ENCODE measurements at places on chromosomes 4 and X.

- no peak for DNase-seq
Measured at GRCh38 chrX:138485767-138486166, 225.8 kb downstream of the FGF13 start.

GRCh38 chr4:111923786-111924185 lies 221.5 kb upstream of the FAM241A start:
- no peak for DNase-seq

- no peak for DNase-seq
Measured at GRCh38 chrX:107628662-107629539, 591 bp downstream of the PRPS1 start.

DNA sequence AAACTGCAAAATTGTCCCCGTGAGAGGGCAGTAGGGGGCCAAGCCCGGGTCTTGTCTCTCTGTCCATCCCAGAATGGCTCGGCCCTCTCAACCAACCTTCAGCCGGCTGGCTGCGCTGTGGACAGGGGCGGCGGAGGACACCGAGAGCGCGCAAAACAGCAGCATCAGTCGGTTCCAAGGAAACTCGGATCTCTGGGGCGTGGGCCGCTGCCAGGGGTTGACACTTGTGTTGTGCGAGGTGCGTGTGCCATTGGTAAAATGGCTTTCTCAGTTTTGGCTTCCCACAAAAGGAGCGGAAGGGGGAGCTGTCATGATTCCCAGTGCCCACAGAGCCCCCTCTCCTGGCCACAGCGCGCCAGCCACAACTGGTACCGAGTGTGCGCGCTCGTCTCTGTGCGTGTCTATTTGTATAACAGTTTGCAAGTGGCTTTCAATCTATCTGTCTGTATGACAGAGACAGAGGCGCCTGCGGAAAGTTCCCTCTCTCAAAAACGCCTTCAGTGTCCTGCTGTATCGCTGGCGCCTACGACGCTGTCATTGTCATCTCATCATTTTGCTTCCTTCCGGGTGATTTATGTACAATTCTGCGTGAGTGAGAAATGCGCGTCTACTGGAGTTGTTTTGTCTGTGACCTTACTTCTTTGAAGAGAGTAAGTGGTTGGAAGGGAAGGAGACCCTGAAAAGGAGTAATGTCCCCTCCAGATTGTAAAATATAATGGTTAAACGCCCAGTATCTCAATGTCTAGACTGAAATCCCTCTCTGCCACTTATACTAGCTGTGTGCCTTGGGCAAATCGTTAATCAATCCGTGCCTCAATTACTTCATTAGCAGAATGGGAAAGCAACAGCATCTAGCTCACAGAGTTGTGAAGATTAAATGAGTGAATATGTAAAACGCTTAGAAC lies 1.8 kb downstream of the DKK2 start:
- DNase-seq, result no peak

GRCh38 chr4:95421869-95422268 lies 126.9 kb downstream of the UNC5C start:
- no peak for DNase-seq

GRCh38 chr4:144902614-144903013 lies 195.4 kb downstream of the ANAPC10 start:
- DNase-seq, result no peak

DNA sequence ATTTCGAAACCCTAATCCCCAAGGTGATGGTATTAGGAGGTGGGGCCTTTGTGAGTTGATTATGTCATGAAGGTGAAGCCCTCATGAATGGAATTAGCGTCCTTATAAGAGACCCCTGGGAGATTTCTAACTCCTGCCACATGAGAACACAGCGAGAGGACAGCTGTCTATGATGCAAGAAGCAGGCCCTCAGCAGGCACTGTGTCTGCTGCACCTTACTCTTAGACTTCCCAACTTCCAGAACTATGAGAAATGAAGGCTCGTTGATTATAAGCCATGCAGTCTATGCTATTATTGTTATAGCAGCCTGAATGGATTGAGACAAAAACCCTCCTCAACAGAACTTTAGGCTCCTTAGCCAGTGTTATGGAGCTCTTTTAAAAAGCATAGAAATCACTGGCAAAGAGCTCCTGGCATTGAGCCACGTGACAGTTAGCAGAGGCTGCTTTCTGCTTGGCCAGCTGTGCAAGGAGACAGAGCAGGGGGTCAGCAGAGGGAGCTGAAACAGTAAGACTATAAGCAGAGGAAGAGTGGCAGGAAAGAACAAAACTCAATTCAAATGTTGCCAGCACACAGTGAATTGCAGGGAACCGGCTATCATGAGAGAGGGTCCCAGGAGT lies 219.2 kb upstream of the FAT1 start:
- DNase-seq, result no peak

DNA sequence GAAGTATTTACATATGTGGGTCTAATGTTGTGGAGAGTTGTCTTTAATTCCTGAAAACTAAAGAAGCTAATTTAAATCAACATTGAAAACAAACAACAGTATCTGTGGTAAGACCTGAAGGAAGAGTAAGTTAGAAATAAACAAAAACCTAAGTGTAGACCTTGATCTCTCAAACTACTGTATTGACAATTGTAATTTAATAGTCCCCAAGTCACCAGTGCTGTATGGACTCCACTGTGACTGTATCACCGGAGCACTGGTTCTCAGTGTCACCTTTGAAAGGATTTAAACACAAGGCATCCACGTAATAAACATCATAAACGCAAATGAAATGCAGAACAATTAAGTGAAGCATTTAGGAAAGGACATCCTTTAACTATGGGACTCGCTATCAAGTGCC lies 46.4 kb downstream of the OCRL start:
- DNase-seq, result no peak

- DNase-seq, result peak; percentile 49
Measured at GRCh38 chrX:45807572-45808425, 607.1 kb upstream of the DIPK2B start.

DNA sequence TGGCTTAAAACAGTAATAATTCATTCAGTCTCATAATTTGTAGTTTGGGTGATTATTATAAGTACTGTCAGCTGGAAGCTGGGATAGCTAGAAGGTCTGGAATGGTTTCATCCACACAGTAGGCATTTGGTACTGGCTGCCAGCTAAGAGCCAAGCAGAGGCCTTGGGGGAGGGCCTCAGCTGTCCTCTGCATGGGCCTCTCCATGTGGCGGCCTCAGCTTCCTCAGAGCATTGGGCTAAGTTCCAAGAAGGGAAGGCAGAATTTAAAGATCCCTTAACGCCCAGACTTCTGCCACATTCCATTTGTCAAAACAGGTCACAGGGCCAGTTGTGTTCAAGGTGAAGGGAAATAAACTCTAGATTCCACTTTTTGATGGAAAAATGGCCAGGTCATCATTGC lies 93.3 kb downstream of the NEUROG2 start:
- DNase-seq, result no peak

DNA sequence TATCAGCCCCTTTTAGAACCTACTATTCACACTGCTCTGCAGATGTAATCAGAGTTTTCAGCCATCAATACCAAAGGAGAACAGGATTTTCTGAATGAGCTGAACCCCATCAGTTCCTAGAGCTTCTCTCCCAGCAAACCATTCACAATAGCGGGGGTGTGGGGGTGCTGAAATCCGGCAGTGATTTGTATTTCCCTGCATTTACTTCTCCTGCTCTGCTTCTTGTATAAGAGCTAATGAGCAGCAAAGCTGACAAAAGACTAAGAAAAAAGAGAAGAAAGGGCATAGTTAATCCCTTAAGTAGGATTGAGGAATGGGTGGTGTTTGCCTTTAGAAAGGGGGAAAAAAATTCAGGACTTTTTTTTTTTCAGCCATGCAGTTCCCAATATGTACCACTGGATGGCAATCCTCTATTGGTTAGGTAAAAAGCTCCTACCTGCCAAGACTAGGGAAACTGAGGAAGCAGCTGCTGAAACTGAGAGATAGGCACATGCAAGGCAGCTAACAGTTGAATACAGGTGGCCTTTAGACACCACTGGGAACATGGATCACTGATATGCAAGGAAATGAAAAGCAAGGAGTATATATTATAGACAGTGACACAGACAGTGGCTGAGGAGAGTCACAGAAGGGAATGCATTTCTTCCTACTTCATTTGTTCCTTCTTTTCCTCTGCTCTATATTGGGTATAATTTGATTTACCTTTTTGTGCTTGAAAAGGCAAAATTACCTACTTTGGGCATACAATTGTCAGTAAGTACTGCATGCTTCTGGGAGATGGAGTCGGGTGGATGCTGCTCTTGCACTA lies 217.9 kb downstream of the HS6ST2 start:
- no peak for DNase-seq

GRCh38 chr4:3677748-3678070 lies 88.5 kb upstream of the ADRA2C start:
- DNase-seq, result no peak

GRCh38 chrX:126820700-126821420 lies 1.3 kb downstream of the PRR32 start:
- DNase-seq, result no peak

DNA sequence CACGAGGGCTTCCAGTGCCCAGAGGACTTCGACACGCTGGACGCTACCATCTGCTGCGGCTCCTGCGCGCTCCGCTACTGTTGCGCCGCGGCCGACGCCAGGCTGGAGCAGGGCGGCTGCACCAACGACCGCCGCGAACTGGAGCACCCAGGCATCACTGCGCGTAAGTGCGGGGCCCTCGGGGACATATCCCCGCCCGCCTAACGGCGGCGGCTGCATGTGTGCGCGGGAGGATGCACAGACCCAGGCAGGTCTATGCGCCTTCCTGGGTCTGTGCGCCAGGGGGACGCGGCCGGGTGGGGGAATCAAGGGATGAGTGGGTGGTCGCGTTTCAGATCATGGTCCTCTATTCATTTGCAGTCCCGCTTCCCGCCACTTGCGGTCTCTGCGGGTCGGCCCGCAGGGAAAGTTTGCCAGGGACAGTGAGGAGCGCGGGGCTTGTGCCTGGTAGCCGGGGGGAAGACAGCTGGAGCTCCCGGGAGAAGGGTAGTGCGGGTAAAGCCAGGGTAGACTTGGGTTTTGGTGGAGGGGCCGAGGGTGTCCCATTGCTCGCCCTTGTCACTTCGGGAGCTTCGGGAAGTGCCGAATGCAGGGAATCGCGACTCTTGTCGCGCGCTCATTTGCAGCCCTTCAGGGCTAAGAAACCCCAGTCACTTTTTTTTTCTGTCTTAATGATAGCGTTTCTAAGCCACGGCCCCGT lies 1.0 kb downstream of the SHISA3 start:
- no peak for DNase-seq

- DNase-seq, result no peak
Measured at GRCh38 chrX:104435249-104435648, 130.8 kb upstream of the IL1RAPL2 start.

GRCh38 chr4:141011901-141012315 lies 121.4 kb downstream of the RNF150 start:
- no peak for DNase-seq

DNA sequence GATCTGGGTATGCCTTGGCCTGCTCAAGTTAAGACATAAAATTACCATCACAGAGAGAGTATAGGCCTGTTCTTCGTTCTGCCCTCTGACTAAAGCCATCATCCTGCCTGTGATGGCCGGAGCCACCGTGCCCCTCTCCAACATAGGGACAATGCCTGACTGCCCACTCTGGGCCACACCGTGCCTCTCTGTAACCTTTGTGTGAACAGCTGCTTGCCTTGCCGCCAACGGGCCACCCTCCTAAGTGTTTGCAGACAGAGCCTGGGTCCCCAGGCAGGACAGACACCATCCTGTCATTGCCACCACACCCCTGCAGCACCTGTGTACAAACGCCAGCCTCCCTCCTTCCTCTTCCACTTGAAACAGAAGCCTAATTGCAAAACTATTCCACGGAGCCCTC lies 298.7 kb upstream of the TENM3 start:
- no peak for DNase-seq

DNA sequence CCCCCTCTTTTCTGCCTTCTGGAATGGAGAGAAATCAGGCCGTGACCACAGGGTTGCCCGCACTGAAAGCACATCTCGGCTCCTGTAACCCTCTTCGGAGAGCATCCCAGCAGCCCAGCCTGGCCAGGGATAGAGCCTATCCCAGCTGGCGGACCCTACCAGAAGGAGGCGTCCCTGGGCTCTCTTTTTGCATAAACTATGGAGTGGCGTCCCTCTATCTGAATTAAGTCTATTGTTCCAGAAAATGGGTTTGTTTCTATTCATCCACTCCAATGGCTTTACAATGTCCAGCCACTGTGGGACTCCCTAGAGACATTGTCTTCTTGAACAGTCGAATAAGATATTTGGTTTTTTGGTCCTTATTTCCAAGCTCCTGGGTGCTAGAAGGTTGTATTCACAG lies 689 bp upstream of the NHSL2 start:
- no peak for DNase-seq

DNA sequence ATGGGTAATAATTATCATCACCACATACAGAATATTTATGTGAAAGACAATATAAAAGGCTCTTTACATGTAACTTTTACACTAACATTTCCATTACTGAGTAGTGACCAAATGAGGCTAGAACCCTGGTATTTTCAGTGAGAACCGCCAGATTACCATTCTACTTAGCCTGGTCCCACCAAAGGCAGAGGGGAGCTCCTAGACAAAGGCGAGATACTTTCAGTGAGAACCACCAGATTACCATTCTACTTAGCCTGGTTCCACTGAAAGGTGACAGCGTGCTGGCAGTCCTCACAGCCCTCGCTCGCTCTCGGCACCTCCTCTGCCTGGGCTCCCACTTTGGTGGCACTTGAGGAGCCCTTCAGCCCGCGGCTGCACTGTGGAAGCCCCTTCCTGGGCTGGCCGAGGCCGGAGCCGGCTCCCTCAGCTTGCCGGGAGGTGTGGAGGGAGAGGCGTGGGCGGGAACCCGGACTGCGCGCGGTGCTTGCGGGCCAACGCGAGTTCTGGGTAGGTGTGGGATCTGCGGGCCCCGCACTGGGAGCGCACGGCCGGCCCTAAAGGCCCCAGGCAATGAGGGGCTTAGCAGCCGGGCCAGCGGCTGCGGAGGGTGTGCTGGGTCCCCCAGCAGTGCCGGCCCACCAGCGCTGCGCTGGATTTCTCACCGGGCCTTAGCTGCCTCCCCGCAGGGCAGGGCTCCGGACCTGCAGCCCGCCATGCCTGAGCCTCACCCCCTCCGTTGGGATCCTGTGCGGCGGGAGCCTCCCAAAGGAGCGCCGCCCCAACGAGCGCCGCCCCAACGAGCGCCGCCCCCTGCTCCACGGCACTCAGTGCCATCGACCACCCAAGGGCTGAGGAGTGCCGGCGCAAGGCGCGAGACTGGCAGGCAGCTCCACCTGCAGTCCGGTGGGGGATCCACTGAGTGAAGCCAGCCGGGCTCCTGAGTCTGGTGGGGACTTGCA lies 1276.1 kb downstream of the PCDH7 start:
- DNase-seq, result no peak

GRCh38 chr4:48930654-48931053 lies 24.1 kb upstream of the OCIAD2 start:
- DNase-seq, result no peak

DNA sequence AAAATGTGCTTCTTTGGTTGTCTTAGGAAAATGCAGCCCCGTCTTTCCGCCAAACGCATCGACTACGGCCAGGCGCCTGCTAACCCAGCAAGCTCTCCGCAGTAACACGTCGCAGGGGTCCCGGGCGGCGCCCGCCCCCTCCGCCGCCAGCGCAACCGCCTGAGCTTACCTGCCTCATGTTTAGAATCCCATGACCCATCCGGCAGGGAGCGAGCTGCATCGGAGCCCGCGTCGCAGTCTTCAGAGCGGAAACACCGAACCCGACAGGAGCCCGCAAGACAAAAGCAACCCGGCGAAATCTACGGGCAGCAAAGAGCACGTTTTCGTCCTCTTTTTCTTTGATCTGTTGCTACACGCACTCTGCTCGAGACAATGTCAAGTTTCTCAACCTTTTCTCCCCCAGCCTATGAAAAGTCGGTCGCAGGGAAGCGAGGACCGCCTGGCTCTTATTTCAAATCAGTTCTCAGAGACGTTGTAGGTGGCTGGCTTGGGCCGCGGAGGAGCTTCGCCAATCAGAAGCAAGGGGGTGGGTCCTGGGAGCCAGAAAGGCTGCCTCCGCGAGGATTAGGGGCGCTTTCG lies at the start of gene MID1:
MID1 (minus strand) TSS at position 465 of the 579 bp plus-strand sequence. CDS start 53,038 bp downstream, outside the sequence.
- DNase-seq, result peak; percentile 50

Data from astrocyte of the cerebellum (primary cell).